ENCODE measurements at places on chromosomes 2 and 18. TPM values are rescaled to one million over a fixed set of nuclear protein-coding genes. Genes with fewer than 3 reads are reported as not detected.

The CCDC74A gene
- 5.5 TPM for total RNA-seq

The SLC35F5 gene
- total RNA-seq: 21.7 TPM

The EFR3B gene
- total RNA-seq: 1.5 TPM

The KCMF1 gene
- total RNA-seq: 90.5 TPM

The GRB14 gene
- not detected for total RNA-seq

DNA sequence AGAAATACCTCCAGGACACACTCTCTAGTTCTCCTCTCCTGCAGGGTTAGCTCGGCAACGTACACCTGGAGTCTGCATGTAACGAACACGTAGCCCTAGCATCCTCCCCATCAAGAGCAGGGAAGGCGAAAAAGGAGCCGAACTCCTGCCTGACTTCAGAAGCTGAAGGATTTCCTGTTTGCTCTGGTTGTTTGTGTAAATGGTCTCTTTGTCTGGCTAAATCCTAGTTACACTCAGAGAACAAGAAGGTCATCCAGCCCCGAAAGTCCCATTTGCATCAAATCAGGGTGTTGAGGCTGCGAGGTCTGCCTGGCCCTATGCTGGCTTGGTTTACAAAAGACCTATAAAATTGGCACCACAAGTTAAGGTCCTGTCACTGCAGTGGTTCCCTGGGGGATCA lies 66.4 kb upstream of the POMC start:
- peaks cover 48% of the 10 kb centered on the region for H3K36me3 ChIP-seq
- H3K4me3 ChIP-seq: no peak overlapping the region
- no peak overlapping the region for H3K27ac ChIP-seq
- H3K4me1 ChIP-seq: no peaks in the 10 kb centered on the region
- no peak for DNase-seq
- no peaks in the 10 kb centered on the region for H3K27me3 ChIP-seq

DNA sequence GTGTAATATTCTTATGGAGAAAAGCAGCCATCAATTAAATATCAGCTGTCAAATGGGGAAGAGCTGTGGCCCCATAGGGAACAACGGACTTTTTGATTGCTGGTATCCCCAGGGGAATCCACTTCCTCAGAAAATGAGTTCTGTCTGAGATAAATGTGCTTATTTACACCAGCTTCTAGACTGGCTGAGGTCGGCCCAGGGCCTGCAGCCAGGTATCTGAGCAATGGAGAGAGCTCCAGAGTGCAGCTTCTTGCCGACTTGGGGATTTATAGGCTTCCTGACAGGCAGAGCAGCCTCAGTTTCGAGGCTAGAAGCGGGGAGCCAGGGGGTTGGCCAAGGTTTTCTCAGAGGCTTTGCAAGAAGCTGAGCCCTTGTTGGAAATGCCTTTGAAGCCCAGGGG lies 67.2 kb downstream of the MCFD2 start:
- peaks cover 11% of the 10 kb centered on the region for H3K27me3 ChIP-seq
- no peak for DNase-seq
- H3K27ac ChIP-seq: no peak overlapping the region
- H3K4me1 ChIP-seq: no peaks in the 10 kb centered on the region

GRCh38 chr18:75775121-75775520 lies 347.6 kb upstream of the SMIM21 start:
- no peak overlapping the region for H3K4me3 ChIP-seq
- no peaks in the 10 kb centered on the region for H3K4me1 ChIP-seq
- no peaks in the 10 kb centered on the region for H3K36me3 ChIP-seq
- H3K27me3 ChIP-seq: peaks cover 3% of the 10 kb centered on the region
- DNase-seq: no peak

DNA sequence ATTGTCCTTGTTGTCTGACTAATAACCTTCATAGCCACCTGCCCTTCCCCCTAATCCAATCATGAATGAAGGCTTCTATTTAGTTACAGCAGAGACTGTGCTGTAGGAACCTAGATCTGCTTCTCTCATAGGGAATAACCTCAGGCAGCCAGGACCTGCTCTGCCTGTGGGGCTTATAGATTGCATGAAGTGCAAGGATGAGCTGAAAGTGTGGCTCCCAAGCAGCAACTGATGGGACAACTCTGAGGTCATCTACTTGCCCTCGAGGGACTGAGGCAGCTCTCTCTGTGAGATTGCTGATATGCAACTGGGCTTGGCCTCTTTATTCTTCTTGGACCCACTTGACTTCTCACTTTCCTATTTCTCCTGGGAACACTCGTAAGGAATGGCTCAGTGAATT lies 23.8 kb upstream of the SLC38A11 start:
- DNase-seq: no peak
- no peak overlapping the region for H3K4me3 ChIP-seq
- H3K27ac ChIP-seq: no peak overlapping the region

DNA sequence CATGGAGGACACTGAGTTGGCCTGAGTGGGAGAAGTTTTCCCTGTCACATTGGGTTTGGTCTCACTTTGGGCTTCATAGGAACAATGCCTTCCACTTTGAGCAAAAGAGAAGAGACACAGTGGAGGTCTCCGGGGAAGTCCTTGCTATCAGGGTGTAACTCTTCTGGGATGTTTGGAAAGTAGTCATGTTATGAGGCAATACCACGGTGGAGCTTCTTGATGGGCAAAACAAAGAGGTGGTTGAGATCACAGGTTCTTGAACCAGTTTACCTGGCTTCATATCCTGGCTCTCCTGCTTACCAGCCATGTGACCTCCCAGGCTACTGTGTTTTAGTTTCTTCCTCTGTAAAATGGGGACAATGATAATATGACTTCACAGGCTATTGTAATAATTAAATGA lies 478.6 kb downstream of the SLC4A3 start:
- H3K4me1 ChIP-seq: no peaks in the 10 kb centered on the region
- no peaks in the 10 kb centered on the region for H3K27me3 ChIP-seq
- no peak overlapping the region for H3K27ac ChIP-seq
- no peak overlapping the region for H3K4me3 ChIP-seq
- no peak for DNase-seq
- no peaks in the 10 kb centered on the region for H3K36me3 ChIP-seq

DNA sequence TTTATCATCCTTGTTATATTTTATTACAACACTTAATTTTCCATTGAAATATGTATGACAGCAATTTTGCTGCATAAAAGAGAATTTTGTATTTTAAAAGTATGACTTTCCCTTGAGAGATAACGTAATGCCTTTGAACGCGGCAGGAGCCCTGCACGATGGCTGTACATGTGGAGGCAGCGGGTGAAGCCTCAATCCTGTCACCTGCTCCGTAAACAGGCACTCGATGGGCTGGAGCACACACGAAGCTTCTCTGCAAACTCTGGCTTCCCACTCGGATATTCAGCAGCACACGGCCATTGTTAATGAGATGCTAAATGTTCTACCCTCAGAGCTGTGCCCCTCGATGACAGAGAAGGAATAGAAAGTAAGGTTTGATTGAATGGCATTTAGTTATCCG lies 184.4 kb downstream of the RTP5 start:
- no peaks in the 10 kb centered on the region for H3K4me1 ChIP-seq
- no peak for DNase-seq
- H3K4me3 ChIP-seq: no peak overlapping the region
- peaks cover 17% of the 10 kb centered on the region for H3K27me3 ChIP-seq
- no peak overlapping the region for H3K27ac ChIP-seq

DNA sequence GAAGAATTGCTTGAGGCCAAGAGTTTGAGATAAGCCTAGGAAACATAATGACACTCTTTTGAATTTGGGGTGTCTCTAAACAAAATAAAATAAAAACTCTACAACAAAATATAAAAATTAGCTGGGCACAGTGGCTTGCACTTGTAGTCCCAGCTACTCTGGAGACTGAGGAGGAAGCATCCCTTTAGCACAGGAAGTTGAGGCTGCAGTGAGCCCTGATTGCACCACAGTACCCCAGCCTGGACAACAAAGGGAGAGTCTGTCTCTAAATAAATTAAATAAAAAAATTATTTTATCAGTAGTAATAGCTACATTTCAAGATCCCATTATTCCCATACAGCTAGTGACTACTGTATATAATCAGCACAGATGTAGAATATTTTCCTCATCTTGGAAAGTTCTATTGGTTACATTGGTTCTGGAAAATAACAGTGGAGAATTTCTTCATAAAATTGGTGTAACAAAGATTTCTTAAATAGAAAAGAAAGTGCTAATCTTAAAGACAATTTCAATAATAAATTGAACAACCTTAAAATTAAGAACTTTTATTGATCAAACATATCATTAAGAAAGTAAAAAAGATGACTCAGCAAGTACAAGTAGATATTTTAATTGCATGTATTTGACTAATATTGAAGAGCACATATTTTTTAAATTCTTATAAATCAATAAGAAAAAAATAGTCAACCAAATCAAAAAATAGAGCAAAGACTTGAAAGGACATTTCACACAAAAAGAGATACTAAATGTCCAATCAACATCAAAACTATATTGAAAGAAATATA lies 90.4 kb upstream of the KYNU start:
- H3K27ac ChIP-seq: no peak overlapping the region
- no peaks in the 10 kb centered on the region for H3K27me3 ChIP-seq
- no peaks in the 10 kb centered on the region for H3K4me1 ChIP-seq
- no peak overlapping the region for H3K4me3 ChIP-seq
- no peaks in the 10 kb centered on the region for H3K36me3 ChIP-seq

- no peaks in the 10 kb centered on the region for H3K36me3 ChIP-seq
- peaks cover 3% of the 10 kb centered on the region for H3K4me1 ChIP-seq
- DNase-seq: no peak
These were observed 27.9 kb downstream of the COL3A1 start for GRCh38 chr2:189002079-189002478.

- no peak overlapping the region for H3K4me3 ChIP-seq
- no peaks in the 10 kb centered on the region for H3K4me1 ChIP-seq
- H3K27me3 ChIP-seq: peaks cover 29% of the 10 kb centered on the region
- no peak overlapping the region for H3K27ac ChIP-seq
- H3K36me3 ChIP-seq: no peaks in the 10 kb centered on the region
- DNase-seq: no peak
These were observed 214.8 kb downstream of the MTX2 start for GRCh38 chr2:176483901-176484568.

DNA sequence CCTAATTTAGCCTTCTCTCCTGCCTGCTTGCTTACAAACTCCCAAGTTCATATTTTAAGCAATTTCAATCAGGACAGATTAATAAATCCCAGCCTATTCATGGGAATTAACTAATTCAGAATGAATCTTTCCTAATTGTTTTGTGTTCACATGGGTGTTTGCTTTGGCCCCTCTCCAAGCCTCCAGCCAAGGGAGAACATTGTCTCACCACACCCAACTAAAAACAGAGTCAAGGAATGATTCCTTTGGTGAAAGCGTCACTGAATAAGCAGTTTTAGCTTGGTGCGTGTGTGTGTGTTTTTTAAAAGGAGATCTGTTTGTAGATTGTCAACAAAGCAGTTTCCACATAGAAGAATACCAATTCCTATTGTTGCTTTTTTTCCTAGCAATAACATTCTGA lies 43.0 kb upstream of the DSG1 start:
- no peak for DNase-seq
- no peaks in the 10 kb centered on the region for H3K4me1 ChIP-seq
- H3K27ac ChIP-seq: no peak overlapping the region
- H3K4me3 ChIP-seq: no peak overlapping the region
- no peaks in the 10 kb centered on the region for H3K36me3 ChIP-seq
- H3K27me3 ChIP-seq: no peaks in the 10 kb centered on the region

DNA sequence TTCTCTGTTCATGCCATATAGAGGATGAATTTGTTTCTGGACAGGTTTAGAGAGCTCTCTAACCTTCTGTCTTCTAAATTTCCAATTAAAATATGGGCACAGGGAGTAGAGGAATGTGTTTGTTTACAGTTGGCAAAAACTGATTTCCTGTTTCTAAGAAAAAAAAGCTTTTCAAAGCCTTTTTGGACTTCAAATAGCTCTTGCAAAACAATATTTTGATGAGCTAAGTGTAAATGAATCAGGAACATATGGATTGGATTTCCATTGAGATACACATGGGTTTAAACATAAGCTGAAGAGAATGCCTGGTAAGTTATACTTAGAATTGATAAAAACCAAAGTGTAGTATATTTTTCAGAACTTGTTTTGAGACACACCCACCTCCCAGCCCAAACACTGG lies 677.5 kb downstream of the NYAP2 start:
- H3K36me3 ChIP-seq: no peaks in the 10 kb centered on the region
- DNase-seq: no peak
- H3K4me1 ChIP-seq: no peaks in the 10 kb centered on the region
- H3K27me3 ChIP-seq: no peaks in the 10 kb centered on the region
- no peak overlapping the region for H3K27ac ChIP-seq
- no peak overlapping the region for H3K4me3 ChIP-seq

GRCh38 chr18:26978812-26979341 lies 113.4 kb upstream of the AQP4 start:
- no peak overlapping the region for H3K27ac ChIP-seq
- no peaks in the 10 kb centered on the region for H3K36me3 ChIP-seq
- no peaks in the 10 kb centered on the region for H3K4me1 ChIP-seq
- H3K4me3 ChIP-seq: no peak overlapping the region
- H3K27me3 ChIP-seq: no peaks in the 10 kb centered on the region
- DNase-seq: no peak

GRCh38 chr2:85755122-85756027 lies 1.6 kb downstream of the ATOH8 start:
- H3K27me3 ChIP-seq: peaks cover 56% of the 10 kb centered on the region
- peak overlapping the region; percentile 64 for H3K4me3 ChIP-seq
- no peak for DNase-seq
- H3K4me1 ChIP-seq: peaks cover 13% of the 10 kb centered on the region
- no peak overlapping the region for H3K27ac ChIP-seq

GRCh38 chr2:109675666-109676345 lies 61.6 kb downstream of the SOWAHC start:
- H3K4me1 ChIP-seq: no peaks in the 10 kb centered on the region
- H3K36me3 ChIP-seq: no peaks in the 10 kb centered on the region
- H3K27me3 ChIP-seq: peaks cover 11% of the 10 kb centered on the region
- H3K4me3 ChIP-seq: no peak overlapping the region

DNA sequence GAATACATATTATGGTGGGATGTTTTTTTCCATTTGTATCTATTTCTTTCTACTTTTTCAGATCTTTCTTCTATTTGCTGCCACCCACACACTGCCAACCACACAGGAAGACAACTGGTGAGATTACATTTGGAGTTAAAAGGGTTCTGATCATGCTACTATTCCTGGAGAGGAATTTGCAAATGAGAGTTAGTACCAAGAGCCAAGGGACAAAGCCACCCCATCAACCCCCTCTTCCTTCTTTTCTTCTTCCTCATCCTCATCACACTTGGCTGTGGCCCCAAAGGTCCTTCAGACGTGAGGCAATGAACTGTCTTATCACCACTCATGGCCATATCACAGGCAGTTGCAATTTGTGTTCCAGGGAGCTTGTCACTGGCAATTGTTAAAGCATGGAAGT lies 215.6 kb upstream of the SLC14A2 start:
- no peak for DNase-seq
- peaks cover 10% of the 10 kb centered on the region for H3K27me3 ChIP-seq
- H3K4me3 ChIP-seq: no peak overlapping the region
- peaks cover 2% of the 10 kb centered on the region for H3K4me1 ChIP-seq

Measured in activated CD4-positive, alpha-beta memory T cell treated with anti-CD3 and anti-CD28 coated beads for 36 hours (primary cell).